ENCODE measurements at places on chromosomes 7 and 10.

GRCh38 chr10:78784546-78784945, 284.2 kb upstream of the ZMIZ1 start:
- no peak for DNase-seq

DNA sequence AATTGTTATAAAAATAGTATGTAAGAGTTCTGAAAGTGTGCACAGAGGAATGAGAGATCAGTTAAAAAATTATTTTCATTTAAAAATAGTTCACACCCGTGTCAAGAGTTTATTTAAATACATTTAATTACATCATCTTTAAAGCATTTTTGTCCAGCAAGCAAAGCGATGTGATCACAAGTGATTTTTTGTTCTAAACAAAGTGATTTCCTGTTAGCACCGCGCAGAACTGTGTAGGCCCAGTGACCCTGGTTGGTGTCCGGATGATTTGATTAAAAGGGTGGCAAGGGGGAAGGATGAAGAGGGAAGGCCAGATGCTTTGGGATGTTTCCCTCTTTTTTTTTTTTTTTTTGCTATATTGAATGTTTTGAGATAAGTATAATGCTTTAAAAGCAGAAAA, 227.8 kb upstream of the PITRM1 start:
- no peak for DNase-seq

DNA sequence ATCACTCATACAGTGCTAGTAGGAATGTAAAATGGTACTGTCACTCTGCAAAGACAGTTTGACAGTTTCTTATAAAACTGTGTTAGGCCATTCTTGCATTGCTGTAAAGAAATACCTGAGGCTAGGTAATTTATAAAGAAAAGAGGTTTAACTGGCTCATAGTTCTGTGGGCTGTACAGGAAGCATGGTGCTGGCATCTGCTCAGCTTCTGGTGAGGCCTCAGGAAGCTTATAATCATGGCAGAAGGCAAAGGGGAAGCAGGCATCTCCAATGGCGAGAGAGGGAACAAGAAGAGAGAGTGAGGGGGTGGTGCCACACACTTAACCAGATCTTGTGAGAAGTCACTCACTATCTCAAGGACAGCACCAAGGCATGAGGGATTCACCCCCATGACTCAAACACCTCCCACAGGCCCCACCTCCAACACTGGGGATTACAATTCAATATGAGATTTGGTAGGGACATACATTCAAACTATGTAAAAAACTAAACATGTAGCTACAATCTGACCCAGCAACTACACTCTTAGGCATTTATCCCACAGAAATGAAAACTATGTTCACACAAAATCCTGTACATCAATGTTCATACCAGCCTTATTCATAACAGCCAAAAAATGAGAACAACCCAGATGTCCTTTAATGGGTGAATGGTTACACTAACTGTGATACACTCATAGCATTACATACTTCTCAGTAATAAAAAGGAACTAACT, 5.0 kb downstream of the ALDH18A1 start:
- DNase-seq: no peak

DNA sequence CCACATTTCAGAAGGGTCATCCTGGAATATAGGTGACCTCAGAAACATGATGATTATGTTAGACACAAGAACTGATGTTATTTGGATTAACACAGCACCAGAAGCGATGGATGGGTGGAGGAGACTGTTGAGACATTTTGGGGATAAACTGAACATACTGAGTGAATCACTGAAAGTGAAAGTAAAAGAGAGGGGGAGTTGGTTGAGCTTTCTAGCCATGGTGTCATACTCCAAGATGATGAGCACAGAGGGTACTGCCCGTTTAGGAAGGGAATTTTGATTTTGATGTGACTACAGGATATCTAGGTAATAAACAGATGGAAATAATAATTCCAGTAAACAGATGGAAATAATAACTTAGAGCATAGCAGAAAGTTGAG, 248.0 kb upstream of the NPY start:
- DNase-seq: no peak

DNA sequence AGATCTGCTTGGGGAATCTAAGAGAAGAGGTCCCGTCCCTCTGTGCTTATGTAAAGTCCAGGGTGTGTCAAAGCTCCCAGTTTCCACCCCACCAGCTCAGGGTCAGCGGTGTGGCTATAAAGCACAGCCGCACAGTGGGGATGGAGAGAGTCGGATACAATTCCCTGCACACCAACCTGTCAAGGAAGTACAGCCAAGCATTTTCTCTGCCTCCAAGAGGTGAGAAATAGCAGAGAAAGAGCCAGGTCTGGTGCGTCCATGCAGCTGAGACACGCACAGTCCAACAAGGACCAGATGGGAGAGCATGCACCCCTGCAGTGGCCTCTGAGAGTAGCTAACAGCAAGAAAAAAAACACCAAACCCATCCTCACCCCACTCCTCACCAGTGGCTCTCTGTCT, 61.3 kb upstream of the WAC start:
- no peak for DNase-seq

- no peak for DNase-seq
These were observed 539 bp upstream of the FAM241B start for GRCh38 chr10:69629519-69629896.

- DNase-seq: no peak
These were observed 184.0 kb upstream of the INHBA start for GRCh38 chr7:41886901-41887311.

- DNase-seq: no peak
These were observed 613 bp upstream of the BUB3 start for GRCh38 chr10:123153486-123154091.

DNA sequence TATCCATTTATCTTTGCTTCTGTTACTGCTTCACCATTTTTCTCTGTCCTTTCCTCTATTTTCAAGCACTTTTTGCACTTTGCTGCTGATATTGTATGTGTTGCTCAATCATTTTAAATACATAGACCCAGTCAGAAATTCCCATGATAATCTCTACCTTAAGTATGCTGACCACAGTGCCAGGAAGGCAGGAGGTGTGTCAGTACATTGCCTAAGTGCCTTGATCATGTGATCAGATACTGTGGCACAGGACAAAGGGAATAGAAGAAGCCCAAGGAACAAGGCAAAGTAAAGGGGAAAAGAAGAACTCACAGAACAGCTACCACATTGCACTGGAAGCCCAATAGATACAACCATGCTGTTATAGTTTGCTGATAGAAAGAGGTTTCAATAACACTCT, 53.7 kb upstream of the CD36 start:
- DNase-seq: no peak

DNA sequence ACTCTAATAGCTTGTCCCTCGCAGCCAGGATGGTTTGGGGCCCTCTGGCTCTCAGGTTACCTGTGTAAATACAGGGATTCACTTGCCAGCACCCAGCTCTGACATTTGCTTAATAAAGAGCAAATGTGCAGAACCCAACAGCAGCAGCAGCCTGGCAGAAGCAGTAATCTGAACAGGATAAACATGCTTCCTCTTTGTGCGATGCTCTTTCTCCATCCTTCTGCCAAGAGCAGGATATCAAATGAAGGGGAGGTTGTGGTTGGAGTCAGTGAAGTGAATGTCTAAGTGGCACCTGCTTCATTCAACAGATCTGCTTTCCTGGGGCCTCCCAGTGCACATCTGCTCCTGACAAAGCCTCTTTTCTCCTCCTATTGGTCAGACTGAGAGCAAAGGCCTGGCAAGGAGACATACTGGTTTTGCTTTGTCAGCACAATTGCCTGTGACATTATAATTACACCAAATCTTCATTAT, 130.3 kb downstream of the NRF1 start:
- DNase-seq: no peak

DNA sequence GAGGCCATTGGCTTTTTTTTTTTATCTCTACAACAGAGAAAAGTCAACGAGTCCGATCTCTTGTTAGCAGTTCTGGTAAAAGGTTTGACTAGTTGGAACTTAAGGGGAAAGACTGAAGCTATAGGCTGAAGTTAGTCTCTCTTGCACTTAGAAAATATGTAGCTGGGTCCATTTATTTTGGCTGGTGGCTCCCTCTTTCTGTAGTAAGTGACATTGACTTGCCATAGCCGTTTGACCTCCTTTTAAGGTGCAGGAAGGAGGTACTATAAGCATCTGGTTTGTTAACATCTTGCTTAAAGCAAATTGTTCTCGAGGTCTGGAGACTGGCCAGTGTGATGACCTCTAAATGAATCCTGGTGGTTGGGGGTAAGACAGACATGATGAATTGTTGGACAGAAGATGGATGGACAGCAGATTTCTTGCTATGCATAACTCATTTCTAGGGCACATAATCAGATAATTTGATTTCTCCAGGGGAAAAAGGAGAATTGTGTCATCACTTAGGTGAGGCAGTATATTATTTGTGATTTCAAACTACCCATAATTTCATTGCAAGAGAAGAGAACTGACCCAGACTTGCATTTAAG, 356.3 kb upstream of the GALNT17 start:
- no peak for DNase-seq

- no peak for DNase-seq
These were observed at the start of gene IL6 for GRCh38 chr7:22726907-22727713. Gene IL6 (plus strand): TSS chr7:22727200. CDS start chr7:22727263, 63 bp downstream.

- no peak for DNase-seq
These were observed 1.4 kb upstream of the TWIST1 start for GRCh38 chr7:19118636-19119371.

GRCh38 chr10:2914741-2915140, 152.6 kb upstream of the PFKP start:
- no peak for DNase-seq

- DNase-seq: no peak
These were observed 710.4 kb downstream of the TNS3 start for GRCh38 chr7:46871516-46871915.

DNA sequence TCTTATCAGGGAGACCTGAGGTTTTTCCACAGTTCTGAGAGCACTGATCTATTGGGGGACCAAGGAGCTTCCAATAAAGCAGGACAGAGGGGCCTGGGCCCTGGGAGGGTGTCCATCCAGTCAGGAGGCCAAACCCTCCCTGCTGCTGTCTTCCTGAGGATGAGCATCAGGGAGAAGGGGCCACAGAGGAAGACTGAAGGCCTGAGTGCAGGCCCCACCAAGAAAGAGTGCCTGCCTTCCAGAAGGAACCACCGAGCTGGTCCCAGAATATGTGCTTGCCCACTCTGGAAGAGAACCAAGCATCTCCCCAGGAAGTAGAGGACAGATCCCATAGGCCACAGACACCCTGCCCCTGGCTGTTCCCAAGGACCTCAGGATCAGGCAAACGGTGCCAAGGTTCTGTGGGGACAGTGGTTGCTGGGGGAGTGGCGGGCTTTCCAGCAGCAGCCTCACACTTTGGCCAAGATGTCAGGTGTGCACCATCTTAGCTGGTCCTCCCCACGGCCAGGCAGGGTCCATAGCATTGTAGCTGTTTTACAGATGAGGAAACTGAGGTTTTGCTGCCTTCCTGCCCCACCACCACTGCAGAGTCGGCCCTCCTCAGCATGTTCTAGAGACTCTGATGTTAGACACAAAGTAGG, 199.4 kb downstream of the GRID1 start:
- no peak for DNase-seq

GRCh38 chr7:148344406-148344805, 246.2 kb upstream of the C7orf33 start:
- DNase-seq: no peak

DNA sequence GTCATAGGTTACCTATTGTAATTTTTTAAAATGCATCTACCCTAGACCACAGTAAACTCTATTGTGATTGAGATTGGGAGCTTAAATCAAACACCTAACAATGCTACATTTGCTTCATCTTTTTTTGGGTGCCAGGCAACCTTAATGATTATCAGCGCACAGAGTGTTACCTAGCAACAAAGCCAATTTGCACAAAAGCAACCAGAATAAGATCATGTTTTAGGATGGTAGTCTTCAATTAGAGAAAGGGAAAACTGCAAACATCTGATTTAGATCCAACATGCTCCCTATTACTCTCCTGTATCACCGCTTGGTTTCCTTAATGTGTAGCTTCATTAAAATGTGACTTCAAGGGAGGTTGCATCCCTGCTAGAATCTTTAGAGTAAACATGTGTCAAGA, 226.9 kb downstream of the ABCA13 start:
- DNase-seq: no peak

- DNase-seq: no peak
These were observed 253.5 kb downstream of the ABCA13 start for GRCh38 chr7:48424731-48425130.

GRCh38 chr10:8677642-8678041, 623.2 kb downstream of the GATA3 start:
- no peak for DNase-seq

DNA sequence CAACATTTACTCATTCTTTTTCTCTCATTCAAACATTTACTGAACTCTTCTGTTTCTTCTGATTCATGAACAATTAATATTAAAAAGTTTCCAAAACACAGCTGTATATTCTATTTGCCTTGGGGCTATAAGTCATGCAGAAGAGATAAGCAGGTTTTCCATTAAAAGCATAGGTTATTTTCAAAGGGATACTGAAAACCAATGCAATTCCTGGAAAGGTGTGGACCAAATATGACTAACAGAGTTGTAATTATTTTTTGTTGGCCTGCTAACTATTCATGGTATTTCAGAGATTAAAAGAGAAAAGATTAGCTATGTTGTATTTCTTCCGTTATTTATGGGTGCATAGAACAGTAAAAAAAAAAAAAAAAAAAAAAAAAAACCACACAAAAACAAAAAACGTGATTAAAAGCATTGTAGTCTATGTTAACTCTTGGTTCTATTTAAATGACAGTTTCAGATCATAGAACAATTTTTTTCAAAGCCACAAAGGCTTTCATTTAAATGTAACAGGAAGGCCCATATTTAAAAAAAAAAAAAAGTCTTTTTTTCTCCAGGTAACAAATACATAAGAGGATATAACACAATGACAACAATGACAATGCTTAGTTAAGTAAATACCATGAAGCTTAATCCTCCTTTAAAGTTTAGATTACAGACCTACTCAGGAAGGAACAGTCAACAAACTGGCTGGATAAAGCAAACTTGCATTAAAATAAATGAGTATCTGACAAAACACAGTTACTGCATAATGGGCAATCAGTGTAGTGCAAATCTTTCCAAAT, 1042.9 kb downstream of the GATA3 start:
- DNase-seq: no peak

DNA sequence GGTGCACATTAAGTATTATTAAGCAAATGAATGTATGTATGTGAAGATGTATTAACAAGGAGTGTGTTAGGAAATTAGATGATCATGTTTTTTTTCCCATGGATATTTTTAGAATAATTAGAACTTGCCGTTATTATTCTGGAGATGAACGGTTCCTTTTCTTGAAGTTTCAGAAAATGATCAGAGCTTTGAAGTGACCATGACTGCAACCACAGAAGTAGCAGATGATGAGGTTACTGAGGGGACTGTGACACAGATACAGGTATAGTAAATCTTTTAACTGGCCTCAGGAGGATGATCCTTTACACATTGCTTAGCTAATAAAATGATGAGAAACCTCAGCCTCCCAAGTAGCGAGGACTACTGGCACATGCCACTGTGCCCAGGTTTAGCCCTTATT, 18.6 kb downstream of the DMTF1 start:
- DNase-seq: no peak
